ENCODE measurements at places on chromosomes 2 and 18. TPM values are rescaled to one million over a fixed set of nuclear protein-coding genes. Genes with fewer than 3 reads are reported as not detected.

DNA sequence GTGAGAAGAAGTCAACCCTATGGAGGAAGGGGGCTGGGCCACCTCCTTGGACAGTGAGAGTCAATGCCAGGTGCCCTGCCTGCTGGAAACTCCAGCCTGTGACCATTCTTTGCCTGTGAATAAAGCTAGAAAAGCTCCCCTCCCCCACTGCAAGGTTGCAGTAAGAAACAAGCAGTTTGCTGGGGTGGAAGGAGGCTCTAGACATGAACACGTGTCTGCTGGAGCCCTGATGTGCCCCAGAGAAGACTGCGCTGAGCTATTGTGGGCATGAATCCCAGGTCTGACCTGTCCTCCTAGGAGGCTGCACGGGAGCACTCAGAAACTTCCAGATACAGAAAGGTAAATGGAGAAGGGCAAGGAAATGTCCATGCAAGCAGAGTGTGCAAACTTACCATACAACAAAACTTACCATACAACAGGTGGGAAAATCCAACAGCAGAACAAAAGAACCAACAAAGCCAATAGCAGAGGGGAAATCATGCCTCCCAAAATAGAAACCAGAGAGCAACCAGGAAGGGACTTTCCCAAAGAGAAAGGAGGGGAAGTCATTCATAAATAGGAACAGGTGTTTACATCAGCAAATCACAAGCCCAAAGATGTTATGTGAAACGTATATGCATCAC, 278.7 kb downstream of the BCL2 start:
- no peak for DNase-seq

DNA sequence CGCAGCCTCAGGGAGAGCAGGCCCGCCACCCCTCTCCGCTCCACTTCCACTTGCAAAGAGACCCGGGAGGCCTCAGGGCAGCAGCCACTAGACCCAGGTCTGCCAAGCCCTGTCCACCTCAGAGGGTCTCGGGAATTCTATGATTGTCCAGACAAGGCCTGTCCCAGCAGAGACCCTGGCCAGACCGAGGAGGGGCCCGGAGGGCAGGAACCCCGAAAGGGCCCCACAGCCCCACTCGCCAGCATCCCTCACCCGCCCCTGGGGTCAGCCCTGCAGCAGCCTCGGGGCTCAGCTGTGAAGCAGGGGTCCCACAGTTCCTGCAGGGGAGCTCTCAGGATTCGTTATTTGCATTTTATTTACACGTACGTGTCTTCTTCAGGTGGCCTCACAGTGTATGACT, 269.5 kb downstream of the EIPR1 start:
- no peak for DNase-seq

GPR155 gene
- 11.3 TPM for total RNA-seq

FHOD3 gene
- total RNA-seq: 0.60 TPM

- no peak for DNase-seq
These were observed 59.0 kb upstream of the ZNF532 start for GRCh38 chr18:58805467-58806187.

GRCh38 chr18:34767601-34768027, 57.5 kb downstream of the DTNA start:
- no peak for DNase-seq

DNA sequence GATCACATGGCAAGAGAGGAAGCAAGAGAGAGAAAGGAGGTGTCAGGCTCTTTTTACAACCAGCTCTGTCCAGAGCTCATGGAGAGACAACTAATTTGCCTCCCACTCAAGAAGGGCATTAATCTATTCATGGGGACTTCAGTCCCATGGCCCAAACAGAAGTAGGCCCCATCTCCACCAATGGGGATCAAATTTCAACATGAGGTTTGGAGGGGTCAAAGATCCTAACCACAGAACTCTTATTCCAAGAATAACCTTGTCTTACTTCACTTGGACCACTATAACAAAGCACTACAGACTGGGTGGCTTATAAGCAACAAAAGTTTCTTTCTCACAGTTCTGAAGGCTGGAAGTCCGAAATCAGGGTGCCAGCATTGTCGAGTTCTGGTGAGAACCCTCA, 31.8 kb downstream of the GRB14 start:
- no peak for DNase-seq

- DNase-seq: no peak
These were observed 91.0 kb downstream of the ICA1L start for GRCh38 chr2:202780514-202781021.

- no peak for DNase-seq
These were observed 128.3 kb upstream of the HS6ST1 start for GRCh38 chr2:128446874-128447537.

G6PC2 gene
- total RNA-seq: not detected

GRCh38 chr2:201668402-201668910, 25.2 kb upstream of the TMEM237 start:
- DNase-seq: no peak

ABHD1 gene
- 0.74 TPM for total RNA-seq

SNORC gene
- 4.7 TPM for total RNA-seq

GDF7 gene
- 3.5 TPM for total RNA-seq

LBX2 gene
- total RNA-seq: 6.3 TPM

DNA sequence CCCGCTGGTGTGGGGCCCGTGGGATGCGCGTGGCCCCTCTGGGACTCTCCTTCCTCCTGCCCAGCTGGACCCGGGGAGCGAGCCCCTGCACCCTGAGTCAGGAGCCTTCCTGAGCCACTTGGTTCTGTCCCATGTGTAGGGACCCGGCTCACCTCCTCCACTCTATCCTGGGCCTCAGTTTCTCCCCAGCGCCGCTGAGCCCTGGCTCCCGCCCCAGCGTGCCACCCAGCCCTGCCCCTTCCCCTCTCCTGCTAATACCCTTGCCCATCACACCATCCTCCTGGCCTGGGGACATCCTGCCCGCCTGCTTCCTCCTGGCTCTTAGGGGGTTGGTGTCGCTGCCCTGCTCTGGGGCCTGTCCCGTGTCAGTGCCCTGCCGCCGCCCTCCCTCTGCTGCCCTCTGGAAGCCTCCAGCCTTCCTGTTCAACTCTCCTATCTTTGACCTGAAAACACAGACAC, 24.8 kb downstream of the GPC1 start:
- peak; percentile 41 for DNase-seq

DNA sequence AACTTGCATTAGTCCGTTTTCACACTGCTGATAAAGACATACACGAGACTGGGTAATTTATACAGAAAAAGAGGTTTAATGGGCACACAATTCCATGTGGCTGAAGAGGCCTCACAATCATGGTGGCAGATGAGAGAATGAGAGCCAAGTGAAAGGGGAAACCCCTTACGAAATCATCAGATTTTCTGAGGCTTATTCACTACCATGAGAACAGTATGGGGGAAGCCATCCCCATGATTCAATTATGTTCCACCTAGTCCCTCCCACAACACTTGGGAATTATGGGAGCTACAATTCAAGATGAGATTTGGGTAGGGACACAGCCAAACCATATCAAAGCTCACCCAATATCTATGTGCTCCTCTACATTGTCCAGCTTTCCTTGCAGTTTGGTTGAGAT, 16.0 kb upstream of the SERPINE2 start:
- DNase-seq: no peak

- no peak for DNase-seq
These were observed 94.2 kb downstream of the PTPN4 start for GRCh38 chr2:119853777-119854399.

- no peak for DNase-seq
These were observed 159.7 kb downstream of the NAPG start for GRCh38 chr18:10685484-10685883.

C2orf66 gene
- not detected for total RNA-seq

DNA sequence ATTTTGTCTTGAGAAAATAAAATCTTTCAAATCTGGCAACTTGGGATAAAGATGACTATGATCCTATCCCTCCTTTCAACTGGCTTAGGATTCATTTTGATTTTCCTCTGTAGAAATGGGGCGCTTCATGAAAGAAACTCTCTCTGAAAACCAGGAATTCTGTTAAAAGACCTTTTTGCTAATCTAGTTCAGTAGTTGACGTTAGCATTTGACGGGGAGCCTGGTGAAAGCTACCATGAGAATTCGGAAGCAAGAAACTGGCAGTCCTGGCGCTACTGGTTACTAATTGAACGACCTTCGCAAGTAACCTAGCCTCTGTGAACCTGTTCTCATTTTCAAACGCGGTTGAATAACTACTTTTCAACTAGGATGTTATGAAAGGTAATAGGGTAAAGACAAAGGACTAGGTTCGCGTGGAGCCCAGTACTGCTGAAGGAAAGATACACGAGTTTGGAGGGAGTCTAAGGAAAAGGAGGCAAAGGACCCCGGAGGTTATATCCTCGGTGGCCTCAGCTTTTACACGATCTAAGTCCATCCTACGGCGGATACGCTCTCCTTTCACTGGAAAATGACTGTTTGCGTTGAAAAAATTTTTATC, 604 bp upstream of the STK11IP start:
- no peak for DNase-seq

AGXT gene
- total RNA-seq: 1,142 TPM

- no peak for DNase-seq
These were observed 950 bp downstream of the KLHL30 start for GRCh38 chr2:238139196-238140039.

DNA sequence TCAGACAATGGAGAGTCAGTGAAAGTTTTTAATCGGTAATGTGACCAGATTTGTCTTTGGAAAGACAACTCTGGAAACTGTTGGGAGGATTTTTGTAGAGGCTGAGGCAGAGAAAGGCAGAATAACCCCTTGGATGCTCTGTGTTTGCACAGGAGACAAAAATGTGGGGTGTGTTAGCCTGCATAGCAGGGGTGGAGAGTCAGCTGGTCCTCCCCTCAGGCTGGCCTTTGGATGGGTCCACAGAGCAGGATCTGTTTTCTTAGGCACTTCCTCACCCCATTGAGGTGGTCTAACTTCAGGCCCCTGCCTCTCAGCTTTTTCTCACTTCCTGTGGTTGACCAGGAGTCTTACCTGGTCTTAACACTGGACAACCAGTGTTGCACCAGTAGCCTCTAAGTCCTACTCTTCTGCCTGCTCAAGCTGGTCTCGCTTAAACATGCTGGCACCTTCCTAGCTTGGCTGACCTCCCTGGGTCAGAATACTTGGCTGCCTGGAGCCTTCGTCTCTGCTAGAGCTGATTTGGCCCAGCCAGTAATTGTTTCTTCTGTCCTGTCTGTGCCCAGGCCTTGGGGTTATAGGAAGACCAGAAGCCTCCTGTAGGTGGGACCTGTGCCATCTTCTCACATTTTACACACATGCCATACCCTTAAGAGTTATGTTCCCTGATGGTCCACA, 259.8 kb upstream of the RASGRP3 start:
- DNase-seq: peak; percentile 82

- DNase-seq: no peak
These were observed 82.2 kb upstream of the RMDN2 start for GRCh38 chr2:37842732-37843440.

DYNC1I2 gene
- total RNA-seq: 25.3 TPM

C2orf15 gene
- total RNA-seq: 0.30 TPM

ANKRD30B gene
- total RNA-seq: not detected
